Neural progenitor cell (in vitro differentiated cells): ENCODE measurements at places on chromosomes 5 and 9. TPM values are rescaled to one million over a fixed set of nuclear protein-coding genes. Genes with fewer than 3 reads are reported as not detected.

GRCh38 chr5:6212244-6212643, 166.1 kb downstream of the MED10 start:
- no peak for DNase-seq

GRCh38 chr5:25190521-25191000, 545.8 kb upstream of the CDH10 start:
- no peak for DNase-seq

The TMEM250 gene
- total RNA-seq, result 16.3 and 46.2 TPM in 2 replicates

DNA sequence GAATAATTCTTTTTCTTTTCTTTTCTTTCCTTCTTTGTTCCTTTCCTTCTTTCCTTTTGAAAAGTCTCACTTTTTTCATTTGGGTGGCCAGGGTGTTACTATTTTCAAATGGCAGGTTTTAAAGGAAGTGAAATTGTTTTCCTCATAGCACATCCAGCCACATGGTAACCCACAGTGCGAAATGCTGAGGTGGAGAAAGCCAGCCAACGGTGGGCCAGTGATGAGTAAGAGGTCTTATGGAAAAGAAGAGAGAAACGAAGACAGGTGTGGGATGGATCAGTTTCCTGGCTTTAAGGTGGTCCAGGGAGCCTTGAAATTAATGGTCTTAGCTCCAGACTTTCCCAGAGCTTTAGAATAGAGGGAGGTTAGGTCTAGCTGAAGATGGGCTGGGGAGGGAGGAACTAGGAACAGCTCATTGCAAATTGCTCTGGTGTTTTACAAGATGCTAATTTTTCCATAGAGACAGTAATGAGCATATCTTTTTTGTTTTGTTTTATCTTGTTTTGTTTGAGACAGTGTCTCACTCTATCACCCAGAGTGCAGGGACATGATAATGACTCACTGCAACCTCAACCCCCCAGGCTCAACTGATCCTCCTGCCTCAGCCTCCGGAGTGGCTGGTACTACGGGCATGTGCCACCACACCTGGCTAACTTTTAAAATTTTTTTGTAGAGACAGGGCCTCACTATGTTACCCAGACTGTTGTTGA, 17.8 kb downstream of the ITK start:
- DNase-seq, result no peak

The CDH9 gene
- 2.4 and 2.8 TPM in 2 replicates for total RNA-seq

DNA sequence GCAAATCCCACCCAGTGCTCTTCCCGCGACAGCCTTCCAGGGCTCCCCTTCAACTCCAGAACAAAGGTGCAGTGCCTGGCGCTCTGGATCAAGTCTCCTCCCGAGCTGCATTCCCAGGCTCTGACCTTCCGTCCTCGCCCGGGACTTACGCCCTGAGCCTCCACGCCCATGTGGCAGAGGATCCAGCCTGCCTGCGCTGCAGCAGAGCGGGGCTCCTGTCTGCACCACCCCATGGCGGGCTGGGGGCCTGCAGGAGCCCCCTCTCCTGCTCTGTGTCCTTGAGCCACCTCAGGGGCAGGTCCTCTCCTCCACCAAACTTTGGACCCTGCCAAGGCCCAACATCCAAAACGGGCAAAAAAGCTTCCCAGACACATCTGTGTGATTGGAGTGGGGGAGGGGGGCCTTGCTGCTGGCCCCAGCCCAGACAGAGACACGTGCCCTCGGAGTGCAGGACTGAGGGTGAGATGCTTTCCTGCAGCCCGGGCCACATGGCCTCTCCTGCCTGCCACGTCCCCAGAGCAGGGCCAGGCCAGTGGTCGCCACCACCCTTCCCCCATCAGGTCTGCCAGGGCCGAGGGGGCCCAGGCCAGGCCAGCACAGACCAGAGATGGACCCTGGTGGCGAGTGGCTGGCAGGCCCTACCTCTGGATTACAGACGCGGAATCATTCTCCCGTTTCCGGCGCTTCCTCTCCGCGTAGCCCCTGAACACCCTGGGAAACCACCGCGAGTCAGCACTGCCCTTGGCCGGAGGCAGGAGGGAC, 4.4 kb downstream of the NSMF start:
- peak; percentile 85 for DNase-seq

The PDLIM7 gene
- total RNA-seq, result 38.7 and 208 TPM in 2 replicates

DNA sequence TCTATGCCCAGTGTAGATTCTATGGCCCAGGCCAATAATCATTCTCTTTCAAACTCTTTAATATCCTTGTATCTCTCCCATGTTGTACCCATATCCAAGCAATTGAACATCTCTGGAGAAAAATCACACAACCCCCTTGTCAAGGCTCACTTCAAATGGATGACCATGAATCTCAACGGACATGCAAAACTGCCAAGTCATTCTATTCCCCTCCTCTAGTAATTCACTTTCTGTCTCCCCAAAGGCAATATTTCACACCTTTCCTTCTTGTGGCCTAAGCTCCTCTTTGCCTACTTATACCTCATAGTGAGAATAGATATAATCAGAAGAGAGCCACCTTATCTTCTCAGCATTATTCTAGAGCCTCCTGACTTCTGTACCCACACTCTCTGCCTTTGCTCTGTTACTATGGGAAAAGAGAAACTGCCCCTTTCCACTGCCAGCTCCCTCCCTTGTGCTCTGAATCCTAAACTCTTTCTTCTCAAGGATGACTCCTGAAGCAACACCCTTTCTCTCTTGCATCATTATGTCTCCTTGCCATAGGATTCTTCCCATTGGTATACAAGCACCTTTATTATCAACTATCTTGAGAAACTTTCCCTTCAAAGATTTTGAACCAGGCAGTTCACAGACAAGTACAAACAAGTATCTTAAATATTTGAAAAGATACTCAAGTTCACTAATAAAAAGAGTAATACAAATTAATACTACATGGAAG, 66.1 kb downstream of the RPS23 start:
- DNase-seq, result no peak

DNA sequence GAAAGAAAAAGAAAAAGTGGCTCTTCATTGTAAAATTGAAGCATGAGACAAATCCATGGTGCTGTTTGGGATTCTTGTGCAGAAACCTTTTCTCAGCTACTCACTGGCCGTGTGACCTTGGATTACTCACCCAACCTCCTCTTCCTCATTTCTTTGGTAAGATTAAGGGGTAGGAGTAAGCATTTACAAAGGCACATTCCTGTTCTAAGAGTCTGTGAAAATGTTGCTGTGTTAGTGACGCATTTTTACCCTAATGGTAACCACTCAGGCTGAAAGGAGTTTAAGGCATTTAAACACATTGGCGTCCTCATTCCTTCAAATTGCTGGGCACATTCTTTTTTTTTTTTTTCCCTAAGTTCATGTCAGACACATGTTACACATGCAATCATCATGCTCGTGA, 4.3 kb downstream of the RAI14 start:
- no peak for DNase-seq

The LCN2 gene
- total RNA-seq, result not detected in 2 replicates

The CNTNAP3 gene
- 21.8 and 25.8 TPM in 2 replicates for total RNA-seq
